NCI-H187 treated with DMSO at 0.1 percent for 48 hours (cell line): ENCODE measurements at places on chromosomes 2 and 18.

GRCh38 chr2:223884399-223884798 is 47.0 kb upstream of the AP1S3 start:
- no peak for DNase-seq

DNA sequence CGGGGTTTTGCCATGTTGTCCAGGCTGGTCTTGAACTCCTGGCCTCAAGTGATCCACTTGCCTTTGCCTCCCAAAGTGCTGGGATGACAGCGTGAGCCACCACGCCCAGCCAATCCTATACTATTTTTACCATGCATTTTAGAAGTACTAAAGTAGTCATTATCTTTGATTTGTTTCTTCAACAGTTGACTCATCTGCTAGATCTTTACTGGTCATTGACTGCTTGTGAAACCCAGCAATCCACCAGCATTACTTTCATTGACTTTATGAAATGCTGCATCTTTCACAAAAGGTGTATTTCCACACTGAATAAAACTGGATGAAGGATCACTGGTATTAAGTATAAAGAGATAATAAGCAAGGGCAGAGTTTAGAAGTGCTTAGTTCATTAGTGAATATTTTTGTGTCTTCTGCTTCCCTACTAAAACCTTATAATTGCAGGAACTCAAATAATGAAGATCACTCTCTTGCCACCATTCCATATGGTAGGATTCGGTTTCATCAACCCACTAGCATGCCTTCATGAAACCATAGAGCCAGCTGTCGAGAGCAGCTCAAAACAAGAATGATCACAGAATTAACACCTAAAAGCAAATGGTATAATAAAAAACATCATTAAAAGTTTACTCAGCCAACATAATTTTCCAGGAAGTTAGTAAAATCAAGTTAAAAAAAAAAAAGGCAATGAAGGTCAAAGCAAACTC is 33.1 kb downstream of the IRS1 start:
- no peak for DNase-seq

GRCh38 chr2:210112871-210113270 is 58.3 kb downstream of the KANSL1L start:
- DNase-seq = no peak

- DNase-seq = no peak
Observed at GRCh38 chr2:104158191-104158590, 695.7 kb upstream of the POU3F3 start.

- DNase-seq = no peak
Observed at GRCh38 chr2:148764815-148765214, 110.2 kb upstream of the KIF5C start.

GRCh38 chr2:241268306-241268705 is 47.2 kb downstream of the HDLBP start:
- no peak for DNase-seq

GRCh38 chr2:32436150-32436549 is 79.3 kb downstream of the BIRC6 start:
- no peak for DNase-seq

GRCh38 chr18:58997811-58998337 is 133.2 kb downstream of the ZNF532 start:
- DNase-seq = no peak

- DNase-seq = no peak
Observed at GRCh38 chr2:237154082-237154638, 68.5 kb downstream of the COPS8 start.

DNA sequence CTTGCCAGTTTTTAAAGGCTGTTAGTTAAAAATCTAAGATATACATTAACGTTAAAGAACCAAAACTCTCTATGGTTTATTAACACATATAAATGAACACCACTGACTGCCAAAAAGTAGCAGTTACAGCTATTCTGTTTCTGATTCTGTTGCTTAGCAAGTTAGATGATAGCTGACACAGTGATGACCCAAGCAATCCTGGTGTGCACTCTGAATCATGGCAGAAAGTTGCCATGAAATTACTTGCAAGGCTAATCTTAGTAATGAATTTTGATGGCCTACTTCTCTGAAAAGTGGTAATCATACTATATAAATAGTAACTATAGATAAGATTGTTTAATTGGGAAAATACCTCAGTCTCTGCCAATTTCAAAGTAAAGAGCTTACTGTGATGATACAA is 57.7 kb downstream of the ROCK2 start:
- DNase-seq = no peak

GRCh38 chr2:200378652-200379290 is 72.3 kb downstream of the SPATS2L start:
- DNase-seq = no peak

DNA sequence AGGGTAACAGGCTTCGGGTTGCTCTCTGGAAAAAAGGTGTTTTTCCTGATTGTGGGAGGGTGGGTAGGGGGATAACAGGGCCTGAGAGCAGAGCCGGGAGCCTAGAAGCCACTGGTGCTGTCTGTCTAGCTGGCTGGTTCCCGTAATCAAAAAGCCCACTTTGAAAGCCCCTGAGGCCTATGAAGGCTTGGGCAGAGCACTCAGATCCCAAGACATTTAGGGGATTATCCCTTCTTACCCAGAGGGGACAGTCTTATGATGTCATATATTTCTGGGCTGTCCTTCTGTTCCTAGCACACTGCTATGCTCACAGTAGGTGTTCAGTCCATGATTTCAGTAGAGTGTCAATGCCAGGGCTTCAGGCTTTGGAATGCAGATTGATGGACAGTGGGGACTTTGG is 45.1 kb downstream of the CELF4 start:
- DNase-seq = no peak

DNA sequence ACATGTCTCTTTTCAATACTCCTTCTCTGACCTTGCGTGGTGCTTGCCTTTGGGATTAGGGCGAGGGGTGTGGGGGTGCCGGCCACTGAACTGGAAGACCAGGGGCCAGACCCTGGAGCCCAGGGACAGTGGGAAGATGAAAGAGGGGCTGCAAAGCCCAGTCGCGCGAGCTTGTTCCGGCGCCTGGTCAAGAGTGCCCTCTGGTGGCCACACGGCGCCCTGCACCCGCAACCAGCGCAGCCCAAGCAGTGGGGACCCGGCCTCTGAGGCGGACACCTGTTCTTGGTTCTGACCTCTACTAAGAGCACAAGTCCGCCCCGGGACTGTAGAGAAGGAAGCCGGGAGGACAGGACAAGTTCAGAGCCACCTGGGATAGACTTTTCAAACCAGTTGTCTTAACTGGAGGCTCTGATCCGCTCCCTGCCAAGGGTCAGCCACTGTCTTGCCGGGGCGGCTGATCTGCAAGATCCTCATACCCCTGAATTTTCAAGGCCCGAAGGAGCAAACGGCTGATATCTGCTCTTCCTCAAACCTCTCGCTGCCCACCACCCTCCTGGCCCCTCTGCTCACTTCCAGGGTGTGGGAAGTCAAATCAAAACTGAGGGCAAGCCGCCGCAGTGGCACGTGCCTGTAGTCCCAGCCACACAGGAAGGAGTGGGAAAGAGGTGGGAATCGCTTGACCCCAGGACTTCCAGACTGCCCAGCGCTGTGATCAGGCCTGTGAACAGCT is 14.9 kb upstream of the MSH6 start:
- DNase-seq = no peak

- DNase-seq = no peak
Observed at GRCh38 chr2:8877332-8877731, 39.9 kb upstream of the KIDINS220 start.
